ENCODE measurements at places on chromosomes 3 and 15. TPM values are rescaled to one million over a fixed set of nuclear protein-coding genes. Genes with fewer than 3 reads are reported as not detected.

DYNC1LI1 gene
- 28.4 TPM for total RNA-seq

GRCh38 chr3:59573911-59574310, 524.1 kb upstream of the CFAP20DC start:
- DNase-seq, result no peak

- DNase-seq, result no peak
Measured at GRCh38 chr15:63505842-63506222, 1.4 kb downstream of the USP3 start.

GRCh38 chr3:39388741-39389248, 5.6 kb downstream of the SLC25A38 start:
- DNase-seq, result no peak

DNA sequence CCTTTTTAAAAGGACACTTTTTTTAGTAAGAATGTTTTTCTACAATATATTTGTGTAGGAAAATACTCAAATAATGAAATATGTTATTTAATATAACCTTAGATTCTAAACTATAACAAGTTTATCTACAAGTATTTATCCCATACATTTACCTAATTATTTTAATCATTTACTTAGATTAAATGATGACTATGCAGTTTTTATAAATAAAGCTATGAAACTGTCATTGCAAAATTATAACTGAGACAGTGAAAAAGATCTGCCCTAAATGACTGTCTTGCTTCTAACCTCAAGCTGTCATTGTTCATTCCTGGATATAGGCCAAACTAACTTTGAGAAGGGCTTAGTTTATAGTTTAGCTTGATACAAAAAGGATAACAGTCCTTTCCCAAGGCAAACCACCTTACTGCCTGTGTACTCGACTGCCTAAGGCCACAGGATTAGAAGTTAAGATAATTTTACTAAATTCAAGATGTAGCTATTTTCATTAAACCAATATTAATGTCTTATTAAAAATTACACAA, 84.1 kb downstream of the GLDN start:
- DNase-seq, result no peak
